ENCODE measurements at places on chromosomes 11 and 22.

DNA sequence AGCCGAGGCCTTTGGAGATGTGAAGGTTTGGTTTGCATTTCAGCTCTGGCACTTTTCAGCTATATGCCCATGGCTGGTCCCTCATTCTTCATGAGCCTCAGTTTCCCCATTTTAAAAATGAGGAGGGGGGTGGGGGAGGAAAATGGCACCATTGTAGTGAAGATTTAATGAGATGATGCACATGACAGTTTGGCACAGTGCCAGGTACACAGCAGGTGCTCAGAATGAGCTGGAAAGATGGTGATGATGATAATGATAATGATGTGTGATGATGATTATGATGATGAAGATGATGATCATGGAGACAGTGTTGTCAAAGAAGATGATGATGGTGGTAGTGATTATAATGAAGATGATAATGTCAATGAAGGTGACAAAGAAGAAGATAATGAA is 24.3 kb upstream of the FGF3 start:
- no peak for DNase-seq

- DNase-seq: no peak
Observed at GRCh38 chr11:133173810-133174412, 358.4 kb downstream of the OPCML start.

- peak; percentile 26 for DNase-seq
Observed at GRCh38 chr22:38034278-38034882, 22.8 kb upstream of the PICK1 start.

DNA sequence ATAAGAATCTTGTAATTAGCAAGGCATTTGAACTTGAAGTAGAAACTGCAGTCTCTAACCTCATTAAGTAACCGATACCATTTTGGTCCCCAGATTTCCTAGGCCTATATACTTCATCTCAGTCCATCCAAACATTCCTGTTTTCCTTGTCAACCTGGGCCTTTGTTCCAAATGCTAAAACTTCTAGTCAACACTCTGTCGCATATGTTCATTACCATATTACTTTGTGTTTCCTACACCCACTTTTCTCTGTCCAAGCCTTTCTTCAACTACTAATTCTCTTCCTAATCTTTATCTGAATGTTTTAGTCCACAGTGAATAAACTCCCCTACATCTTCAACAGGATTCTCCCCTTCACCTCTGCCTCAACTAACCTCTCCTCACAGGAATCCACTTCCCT is 31.4 kb downstream of the MTMR2 start:
- DNase-seq: no peak

DNA sequence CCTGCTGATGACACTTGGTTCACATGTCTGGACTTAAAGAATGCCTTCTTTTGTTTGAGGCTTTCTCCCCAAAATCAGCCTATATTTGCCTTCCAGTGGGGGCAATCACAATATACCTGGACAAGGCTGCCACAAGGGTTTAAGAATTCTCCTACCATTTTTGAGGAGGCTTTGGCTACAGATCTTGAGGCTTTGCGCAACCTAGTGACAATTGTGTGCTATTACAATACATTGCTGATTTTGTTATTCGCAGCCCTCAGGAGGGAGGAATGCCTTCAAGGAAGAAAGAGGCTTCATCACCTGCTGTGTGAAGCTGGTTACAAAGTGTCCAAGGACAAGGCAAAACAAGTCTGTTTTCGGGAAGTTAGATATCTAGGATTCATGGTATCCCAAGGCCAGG is 50.8 kb upstream of the OR4C15 start:
- DNase-seq: peak; percentile 6
